ENCODE measurements at places on chromosomes 11 and 22. TPM values are rescaled to one million over a fixed set of nuclear protein-coding genes. Genes with fewer than 3 reads are reported as not detected.

Gene C11orf16
- not detected for total RNA-seq

- H3K4me3 ChIP-seq, result no peak overlapping the region
- no peak for DNase-seq
- H3K27me3 ChIP-seq, result no peaks in the 10 kb centered on the region
- peaks cover 5% of the 10 kb centered on the region for H3K4me1 ChIP-seq
- peaks cover 33% of the 10 kb centered on the region for H3K36me3 ChIP-seq
These were observed 25.3 kb downstream of the SIK2 start for GRCh38 chr11:111627591-111627990.

DNA sequence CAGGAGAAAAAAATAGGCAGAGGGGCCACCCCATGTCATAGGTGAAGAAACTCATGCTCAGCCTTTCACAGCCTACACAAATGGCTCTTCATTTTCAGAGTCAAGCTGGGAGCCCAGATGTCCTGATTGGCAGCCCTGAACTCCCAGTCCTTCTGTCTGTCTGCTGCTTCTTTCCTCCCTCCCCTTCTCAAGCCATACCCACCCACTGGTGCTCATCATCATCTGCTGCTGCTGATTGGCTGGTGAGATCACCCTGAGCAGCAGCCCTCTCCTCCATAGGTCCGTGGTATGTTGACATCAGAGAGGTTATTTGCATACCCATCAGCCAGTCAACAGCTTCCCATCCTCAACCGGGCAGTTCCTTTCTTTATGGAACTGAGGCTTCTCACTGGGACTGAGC is 46.1 kb upstream of the PRDM11 start:
- no peak for DNase-seq
- H3K36me3 ChIP-seq, result no peaks in the 10 kb centered on the region
- no peak overlapping the region for H3K27ac ChIP-seq
- no peak overlapping the region for H3K4me3 ChIP-seq

Gene ASCL2
- total RNA-seq, result 2.5 TPM

- DNase-seq, result no peak
- H3K27me3 ChIP-seq, result peaks cover 32% of the 10 kb centered on the region
- H3K36me3 ChIP-seq, result no peaks in the 10 kb centered on the region
- H3K4me1 ChIP-seq, result peaks cover 4% of the 10 kb centered on the region
These were observed 14.0 kb downstream of the P4HA3 start for GRCh38 chr11:74297484-74297883.

Gene SLC1A2
- not detected for total RNA-seq

Gene OR10D3
- total RNA-seq, result not detected

Gene APOL3
- total RNA-seq, result 56.3 TPM
